K562 (cell line): ENCODE measurements at places on chromosomes 7 and 10. TPM values are rescaled to one million over a fixed set of nuclear protein-coding genes. Genes with fewer than 3 reads are reported as not detected.

Gene TAS2R3
- 0.54 TPM in 1 of 2 replicates, not detected in the other for polyA plus RNA-seq

Gene LRRC4
- polyA plus RNA-seq: 0.11 TPM in 1 of 2 replicates, not detected in the other

Gene DNA2
- 31.4 and 35.1 TPM in 2 replicates for polyA plus RNA-seq

Gene SCD
- polyA plus RNA-seq: 166 and 184 TPM in 2 replicates
